Caki2 (cell line): ENCODE measurements at places on chromosomes 1 and 21. TPM values are rescaled to one million over a fixed set of nuclear protein-coding genes. Genes with fewer than 3 reads are reported as not detected.

The NPR1 gene
- 0.41 TPM in 1 of 2 replicates, not detected in the other for total RNA-seq

- DNase-seq: no peak
These were observed 35.8 kb downstream of the FMO3 start for GRCh38 chr1:171126504-171126903.

DNA sequence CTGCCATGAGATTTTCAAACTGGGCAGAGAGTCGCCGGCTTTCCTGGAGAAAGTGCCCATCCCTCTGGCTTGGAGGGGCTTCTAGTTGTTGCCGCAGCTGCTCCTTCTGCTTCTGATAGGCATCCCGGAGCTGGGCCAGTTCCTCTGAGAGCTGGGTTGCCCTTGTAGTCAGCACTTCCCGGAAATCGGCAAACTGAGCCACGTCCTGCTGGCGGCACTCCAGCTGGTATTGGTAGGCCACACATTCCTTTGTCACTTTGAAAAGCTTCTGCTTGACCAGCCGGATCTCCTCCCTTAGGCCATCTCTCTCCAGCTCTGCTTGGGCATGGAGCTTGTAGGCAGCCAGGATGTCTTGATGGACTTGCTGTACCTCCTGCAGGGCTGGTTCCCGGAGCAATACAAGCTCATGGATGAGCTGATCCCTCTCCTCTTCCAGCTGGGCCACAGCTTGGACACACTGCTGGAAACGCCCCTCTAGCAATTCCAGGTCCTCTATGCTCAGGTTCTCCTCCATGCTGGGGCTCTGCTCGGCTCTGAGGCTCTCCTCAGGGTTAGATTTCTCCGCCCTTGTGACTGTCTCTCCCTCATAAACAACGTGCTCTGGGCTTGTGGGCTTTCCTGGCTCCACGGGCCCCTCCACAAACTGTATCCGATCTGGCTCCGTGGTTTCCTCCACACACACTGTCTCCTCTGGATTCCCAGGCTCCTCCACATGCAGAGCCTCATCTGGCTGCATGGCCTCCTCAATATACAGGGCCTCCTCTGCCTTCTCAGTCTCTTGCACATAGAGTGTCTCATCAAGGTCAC lies 7.3 kb downstream of the SYNC start:
- DNase-seq: no peak

DNA sequence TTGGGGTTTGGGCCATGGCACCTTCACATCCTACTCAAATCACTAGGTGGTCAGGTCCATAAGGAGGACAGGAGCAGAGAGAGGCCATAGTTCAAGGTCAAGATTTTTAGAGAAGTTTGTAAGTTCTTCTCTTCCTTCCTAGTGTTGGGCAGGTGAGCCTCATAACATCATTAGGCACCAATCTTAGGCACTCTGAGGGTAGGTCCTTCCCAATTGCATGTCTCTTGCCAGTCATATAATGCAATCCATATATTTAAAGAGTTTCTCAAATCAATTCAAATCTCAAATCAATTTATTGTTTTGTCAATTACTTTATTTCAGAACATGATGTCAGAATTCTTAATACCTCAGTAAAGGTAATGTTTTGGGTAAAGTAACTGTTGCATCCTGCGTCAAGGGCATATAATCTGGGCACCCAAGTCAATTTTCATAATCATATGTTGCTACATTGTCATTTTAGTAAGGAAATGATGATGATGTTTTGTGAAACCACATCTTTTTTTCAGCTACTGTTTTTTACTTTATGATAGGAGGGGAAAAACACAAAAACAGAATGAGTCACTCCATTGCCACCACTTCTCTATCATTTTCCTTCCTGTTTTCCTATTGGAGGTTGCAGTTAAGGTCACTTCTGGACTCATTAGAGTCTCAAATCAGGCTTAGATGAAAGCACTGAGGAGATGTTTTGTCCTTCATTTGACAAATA lies 122.7 kb downstream of the UCHL5 start:
- no peak for DNase-seq

GRCh38 chr1:27505420-27505680 lies 15.4 kb upstream of the WASF2 start:
- no peak for DNase-seq
